ENCODE measurements at places on chromosomes 12 and 14.

DNA sequence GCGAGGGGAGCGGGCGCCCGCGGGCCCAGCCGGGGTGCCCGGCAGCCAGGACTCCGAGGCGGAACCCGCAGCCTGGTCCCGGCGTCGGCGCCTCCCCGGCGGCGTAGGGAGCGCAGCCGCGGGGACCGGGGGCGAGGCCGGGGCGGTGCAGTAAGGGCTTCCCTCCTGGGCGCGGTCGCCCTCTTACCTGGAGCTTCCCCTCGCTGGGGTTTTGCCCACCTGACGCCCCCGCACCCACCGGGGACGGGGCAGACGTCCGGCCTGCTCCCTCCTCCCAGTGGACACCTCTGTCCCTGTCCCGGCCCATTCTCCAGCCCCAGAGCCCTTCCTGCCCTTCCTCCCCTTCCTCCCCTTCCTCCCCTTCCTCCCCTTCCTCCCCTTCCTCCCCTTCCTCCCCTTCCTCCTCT lies 413 bp upstream of the TUBA1C start:
- no peak for DNase-seq

DNA sequence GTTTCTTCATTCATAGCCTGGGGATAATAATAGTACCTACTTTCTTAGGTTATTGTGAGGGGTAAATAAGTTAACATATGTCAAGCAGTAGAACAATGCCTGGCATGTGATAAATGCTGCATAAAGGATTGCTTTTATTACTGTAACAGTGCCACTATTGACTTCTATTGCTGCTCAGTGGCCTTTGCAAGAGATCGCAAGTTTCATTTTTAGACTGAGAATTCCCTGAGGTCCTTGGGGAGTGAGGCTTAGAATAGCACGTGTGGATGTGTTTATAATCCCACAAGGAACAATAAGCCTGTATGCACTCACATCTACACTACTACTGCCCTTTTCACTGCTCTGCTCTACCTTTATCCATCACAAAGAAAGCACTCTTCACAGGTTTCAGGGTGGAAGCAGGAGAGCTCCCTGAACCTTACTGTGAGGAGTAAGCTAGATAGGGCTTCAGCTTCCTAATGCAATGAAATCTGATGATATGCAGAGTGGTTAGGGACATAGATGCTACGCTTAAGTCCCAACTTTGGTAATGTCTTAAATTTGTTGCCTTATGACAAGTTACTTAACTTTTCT lies 302.6 kb downstream of the SNAPC1 start:
- DNase-seq: no peak

DNA sequence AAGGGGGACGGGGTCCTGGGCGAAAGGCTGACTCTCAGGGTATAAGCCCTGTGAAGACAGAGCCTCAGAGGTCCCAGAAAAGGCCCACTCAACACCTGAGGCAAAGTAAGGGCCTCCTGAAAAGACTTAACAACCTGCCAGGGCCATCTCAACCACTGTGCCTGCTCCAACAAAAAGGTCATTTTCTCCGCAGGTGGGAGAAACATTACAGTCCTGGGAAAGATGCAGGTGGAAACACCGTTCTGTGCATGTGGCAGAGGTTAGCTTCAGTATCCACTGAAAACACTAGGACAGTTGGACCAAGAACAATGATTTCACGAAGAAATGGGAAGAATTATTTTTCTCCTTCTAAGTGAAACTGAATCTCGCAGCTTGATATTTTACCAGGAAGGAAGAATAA lies 50.9 kb downstream of the CCDC88C start:
- no peak for DNase-seq

GRCh38 chr14:100602621-100603230 lies 15.5 kb upstream of the BEGAIN start:
- DNase-seq: no peak

GRCh38 chr12:124230789-124231188 lies 64.1 kb upstream of the RFLNA start:
- no peak for DNase-seq

DNA sequence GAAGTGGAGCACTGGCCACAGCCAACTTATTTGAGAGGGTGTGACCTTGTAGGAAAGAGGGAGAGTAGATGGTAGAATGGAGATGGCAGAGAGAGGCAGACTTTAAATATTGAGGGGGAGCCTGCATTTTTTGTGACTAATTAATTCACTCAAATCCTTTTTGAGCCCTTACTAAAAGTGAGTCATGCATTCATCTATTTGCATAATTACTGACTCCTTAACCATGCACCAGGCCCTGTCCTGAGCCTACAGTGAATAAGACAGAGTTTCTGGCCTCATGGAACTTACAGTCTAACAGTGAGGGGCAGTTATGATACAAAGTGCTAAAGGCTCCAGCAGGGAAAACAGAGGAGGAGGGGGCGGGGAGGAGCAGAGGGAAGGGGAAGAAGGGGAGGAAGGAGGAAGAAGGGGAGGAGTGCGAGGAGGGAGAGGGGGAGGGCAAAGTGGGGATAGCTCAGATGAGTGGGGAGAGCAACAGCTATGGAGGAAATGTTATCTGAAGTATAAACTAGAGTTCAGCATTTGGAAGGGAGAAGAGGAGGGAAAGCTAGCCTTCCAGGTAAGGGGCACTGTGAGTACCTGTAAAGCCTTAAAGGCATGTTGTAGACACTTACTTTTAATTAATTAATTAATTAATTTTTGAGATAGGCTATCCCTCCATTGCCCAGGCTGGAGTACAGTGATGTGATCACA lies 7.5 kb upstream of the CTDSP2 start:
- DNase-seq: no peak

DNA sequence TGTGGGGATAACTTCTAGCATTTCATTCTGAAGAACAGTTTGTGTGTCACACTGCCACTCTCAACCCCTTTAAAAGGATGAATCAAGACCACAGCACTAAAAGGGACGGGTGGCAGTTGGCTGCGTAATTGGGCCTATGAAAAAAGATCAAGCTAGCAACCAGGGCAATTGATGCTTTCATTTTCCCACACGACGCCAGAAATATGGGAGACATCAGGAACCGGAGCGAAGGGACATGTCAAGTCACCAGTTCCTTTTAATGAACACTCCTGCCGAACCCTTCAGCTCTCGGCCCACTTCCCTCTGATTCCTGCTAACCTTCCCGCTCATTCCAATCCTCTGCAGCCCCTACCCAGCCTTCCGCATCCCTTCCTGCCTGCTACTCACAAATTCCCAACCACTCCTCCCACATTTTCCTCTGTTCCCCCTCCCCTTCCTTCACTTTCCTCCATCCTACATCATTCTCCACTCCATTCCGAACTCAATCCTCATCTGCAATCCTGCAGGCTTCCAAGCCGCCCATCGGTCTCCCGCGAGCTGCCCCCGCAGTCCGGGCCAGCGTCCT lies 753 bp downstream of the CSRNP2 start:
- no peak for DNase-seq

Data from 8988T (cell line).